ENCODE measurements at places on chromosomes 6 and 20.

- DNase-seq, result no peak
Observed at GRCh38 chr6:122766256-122766655, 13.3 kb upstream of the FABP7 start.

DNA sequence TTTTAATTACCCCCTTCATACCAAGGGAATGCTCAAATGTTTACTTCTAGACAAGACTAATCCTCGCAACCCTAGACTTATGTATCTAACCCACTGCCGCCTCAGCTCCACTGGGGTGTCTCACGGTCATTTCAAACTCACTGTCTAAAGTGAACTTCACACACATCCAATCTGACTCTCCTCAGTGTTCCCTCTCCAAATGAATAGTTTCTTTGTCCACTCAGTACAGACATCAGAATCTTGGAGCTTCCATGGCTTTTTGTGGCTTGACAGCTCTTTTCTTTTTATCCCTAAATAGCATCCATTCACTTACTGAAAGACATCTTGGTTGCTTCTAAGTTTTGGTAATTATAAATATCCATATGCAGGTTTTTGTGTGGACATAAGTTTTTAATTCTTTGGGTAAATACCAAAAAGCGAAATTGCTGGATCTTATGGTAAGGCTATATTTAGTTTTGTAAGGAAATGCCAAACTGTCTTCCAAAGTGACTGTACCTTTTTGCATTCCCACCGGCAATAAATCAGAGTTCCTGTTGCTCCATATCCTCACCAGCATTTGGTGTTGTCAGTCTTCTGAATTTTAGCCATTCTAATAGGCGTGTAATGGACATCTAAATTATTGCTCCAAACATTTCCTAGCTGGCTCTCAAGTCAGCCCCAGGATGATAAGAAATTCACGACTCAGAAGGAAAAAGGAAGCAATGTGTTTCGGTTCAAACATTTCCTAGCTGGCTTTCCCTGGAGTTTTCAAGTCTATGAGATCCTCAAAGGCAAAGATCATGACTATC lies 73.1 kb downstream of the DNAAF9 start:
- no peak for DNase-seq

GRCh38 chr6:119065382-119065781 lies 13.1 kb downstream of the FAM184A start:
- no peak for DNase-seq

- DNase-seq, result peak; percentile 10
Observed at GRCh38 chr6:111721753-111722154, 116.1 kb upstream of the TRAF3IP2 start.

All from urothelium cell line (cell line).